NCI-H1105 treated with DMSO at 0.1 percent for 48 hours (cell line): ENCODE measurements at places on chromosomes 12 and 14.

GRCh38 chr12:96878704-96879103 is 28.4 kb upstream of the NEDD1 start:
- DNase-seq, result no peak

GRCh38 chr12:968545-968944 is 19.1 kb upstream of the RAD52 start:
- no peak for DNase-seq

DNA sequence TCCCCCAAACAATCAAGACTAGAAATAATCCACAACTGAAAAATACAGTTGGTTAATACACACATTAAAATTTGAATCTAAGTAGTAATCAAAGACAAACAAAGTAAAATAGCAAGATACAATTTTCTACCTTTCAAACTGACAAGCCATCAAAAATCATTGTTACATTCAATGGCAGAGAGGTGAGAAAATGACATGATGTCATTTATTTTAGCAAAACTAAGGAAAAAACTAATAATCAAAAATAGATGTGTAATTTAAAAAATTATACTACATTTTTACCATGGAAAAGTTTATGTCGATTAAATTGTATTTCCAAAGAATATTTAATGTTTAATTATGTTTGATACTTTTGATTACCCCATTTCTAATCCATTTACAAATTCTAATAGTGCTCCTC is 59.7 kb downstream of the NOVA1 start:
- no peak for DNase-seq

DNA sequence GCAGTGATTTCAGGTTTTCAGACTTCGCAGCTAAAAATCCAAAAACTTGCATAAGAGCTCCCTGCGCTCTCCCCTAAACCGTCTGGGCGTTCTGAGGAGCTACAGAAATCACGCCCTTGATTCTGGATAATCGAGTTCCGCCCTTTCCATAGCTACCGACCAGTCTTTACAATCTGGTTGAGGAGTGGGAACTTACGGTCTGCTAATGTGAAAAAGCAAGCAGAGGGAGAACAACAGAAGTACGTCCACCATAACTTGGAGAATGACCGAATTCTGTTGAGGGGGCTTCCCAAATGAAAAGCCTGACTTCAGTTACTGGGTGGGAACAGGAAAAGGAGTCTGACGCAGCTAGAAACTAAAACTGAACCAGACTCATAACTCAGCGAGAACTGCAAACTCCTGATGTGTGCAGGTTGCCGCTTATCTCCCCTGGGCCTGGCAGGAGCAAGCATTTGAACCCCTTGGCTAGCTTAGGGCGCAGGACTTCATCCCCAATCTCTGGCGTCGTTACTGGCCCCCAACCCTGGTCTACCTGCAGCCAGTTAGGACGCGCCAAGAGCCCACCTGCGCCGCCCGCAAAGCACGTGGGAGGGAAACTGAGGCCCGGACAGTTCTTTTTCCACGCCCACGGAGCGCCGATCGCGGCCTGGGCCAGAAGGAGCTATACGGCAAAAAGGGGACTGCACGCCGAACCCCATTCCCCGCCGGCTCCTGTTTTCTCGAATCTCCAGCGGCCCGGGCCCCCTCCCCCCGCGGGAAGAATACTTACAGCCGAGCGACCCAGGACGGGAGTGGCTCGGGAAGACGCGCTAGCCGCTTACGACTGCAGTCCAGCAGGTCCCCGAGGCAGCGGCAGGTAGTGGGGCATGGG is 838 bp downstream of the LRIG3 start:
- DNase-seq, result no peak

DNA sequence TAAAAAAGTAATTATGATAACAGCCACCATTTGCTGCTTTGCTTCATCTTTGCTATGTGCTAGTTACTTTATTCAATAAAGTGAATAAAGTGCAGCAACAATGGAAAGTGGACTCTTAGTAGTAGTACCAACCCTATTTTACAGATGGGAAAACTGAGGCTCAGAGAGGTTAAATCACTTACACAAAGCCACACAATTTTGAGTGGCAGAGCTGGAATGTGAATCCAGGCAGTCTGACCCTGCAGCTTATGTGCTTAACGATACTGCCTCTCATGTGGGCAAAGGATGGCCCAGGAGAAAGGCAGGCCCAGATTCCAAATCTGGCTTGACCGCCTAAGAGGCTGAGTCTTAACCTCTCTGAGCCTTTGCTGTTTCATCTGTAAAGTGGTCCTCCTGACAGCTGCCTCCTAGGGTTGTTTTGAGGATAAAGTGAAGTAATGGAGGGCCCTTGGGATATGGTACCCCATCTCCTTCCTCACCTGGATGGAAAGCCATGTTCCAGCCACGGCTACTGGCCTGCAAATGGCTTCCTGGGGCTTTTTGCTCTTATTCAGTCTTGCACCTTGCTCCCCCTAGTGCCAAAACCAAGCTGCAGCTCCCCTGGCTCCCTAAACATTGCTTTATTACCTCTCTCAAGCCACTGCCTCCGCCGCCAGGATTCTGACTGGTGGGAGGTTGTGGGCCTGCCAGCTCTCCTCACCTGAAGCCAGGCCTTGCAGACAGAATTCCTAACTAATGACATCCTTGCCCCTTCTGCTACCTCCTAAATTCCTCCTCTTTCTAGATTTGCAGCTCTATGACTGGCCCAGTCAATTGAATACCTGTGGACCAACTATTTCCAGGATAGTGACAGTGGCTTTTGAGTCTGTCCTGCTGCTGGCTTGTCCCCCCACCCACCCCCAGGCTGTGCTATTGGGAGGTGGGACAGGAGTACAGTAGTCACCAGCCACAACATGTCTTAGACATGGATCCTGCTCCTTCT is 283.3 kb upstream of the PWP1 start:
- peak; percentile 79 for DNase-seq

DNA sequence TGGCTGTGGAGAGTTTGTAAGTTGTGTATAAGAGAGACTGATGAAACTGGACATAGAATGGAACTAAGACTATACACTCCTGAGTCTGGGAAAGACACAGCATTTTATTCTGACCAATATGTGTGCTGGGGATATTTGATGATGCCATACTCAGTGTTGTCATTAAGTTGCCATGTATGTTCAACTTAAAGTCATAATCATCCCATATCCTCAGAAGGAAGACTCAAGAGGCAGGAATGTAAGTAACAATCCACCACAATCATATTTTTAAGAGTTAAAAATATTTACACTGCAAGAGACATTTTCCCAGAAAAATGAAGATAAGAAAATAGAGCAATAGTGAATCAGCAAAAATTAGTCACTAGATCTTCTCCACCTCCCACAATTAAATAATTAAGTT is 120.1 kb downstream of the MDGA2 start:
- DNase-seq, result no peak

DNA sequence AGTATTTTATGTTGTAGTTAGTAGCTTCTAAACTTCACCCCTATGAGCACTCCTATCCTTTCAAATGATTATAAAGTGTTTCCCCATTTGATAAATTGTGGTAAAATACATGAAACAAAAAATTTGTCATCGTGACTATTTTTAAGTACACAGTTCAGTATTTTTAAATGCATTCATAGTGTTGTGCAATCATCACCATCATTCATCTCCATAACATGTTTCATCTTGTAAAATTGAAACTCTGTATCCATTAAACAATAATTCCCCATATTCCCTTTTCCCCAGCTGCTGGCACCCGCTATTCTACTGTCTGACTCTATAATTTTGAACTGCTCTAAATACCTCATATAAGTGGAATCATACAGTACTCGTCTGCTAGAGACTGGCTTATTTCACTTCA is 52.5 kb downstream of the ATP23 start:
- DNase-seq, result no peak

DNA sequence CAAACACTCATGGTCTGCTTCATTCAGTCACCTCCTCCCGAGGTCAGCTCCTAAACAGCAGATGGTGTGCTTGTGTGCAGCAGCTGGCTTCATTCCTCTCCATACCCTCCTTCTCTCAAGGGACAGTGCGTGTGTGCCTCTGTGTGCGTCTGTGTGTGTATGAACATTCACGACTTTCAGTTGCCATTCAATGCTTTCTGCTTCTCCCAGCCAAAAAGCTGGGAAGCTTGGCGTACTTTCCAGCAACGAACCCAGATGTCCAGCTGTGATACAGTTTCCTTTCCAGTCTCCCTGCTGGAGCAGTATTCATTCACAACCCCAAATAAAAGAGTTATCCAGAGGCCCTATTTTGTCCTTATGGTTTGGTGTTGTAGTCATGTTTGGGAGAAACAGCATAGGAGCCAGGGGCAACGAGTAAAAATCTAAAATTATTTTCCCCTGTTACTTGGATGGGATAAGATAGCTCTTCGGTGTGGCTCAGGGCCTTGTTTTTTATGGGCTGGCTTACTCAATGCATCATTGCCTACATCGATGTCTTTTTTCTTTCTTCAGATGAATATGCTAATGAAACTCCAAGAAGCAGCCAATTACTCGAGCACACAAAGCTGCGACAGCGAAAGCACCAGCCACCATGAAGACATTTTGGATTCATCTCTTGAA is 379.3 kb downstream of the NAV3 start:
- no peak for DNase-seq

DNA sequence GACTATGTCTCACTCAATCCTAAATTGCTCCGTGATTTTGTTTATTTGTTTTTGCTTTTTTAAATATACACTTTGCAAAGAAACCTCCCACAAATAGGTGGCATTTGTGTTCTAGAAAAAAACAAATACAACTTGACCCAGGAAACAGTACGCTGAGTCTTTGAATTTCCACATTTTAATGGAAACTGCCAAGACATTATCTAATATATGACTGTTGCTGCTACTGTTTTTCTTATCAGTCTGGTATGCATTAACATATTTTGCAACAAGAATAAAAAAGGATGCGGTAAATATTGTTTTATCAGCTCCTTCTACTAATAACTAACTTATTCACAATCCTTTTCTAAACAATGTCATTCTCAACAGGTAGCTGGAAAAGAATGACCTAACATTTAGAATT is 187.4 kb downstream of the LRIG3 start:
- DNase-seq, result no peak

GRCh38 chr12:23277831-23278230 is 652.9 kb downstream of the ETNK1 start:
- no peak for DNase-seq

- DNase-seq, result peak; percentile 51
Measured at GRCh38 chr12:89706986-89707702, 1.5 kb downstream of the ATP2B1 start.

GRCh38 chr14:42000450-42000849 is 393.8 kb downstream of the LRFN5 start:
- peak; percentile 22 for DNase-seq

- no peak for DNase-seq
Measured at GRCh38 chr12:123384994-123385376, 1.1 kb downstream of the KMT5A start.

DNA sequence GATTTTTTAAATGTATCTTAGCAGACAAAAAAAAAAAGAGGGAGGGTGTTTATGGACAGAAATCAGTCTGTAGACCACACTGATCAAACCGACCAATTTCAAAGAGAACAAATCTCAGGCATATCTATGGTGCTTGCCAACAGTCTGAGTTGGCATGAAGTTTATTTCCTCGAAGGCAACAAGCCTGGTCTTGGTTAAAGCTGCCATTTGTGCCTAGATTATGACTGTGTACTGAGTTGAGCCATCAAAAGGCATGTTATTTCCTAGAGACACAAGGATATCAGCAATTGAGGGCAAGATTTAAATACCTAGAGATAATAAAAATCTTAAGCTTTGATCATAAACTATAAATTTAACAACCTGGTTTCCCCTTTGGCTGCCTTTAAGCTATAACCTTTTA is 119.2 kb downstream of the SLC2A13 start:
- no peak for DNase-seq
